ENCODE measurements at places on chromosomes 3 and 15.

DNA sequence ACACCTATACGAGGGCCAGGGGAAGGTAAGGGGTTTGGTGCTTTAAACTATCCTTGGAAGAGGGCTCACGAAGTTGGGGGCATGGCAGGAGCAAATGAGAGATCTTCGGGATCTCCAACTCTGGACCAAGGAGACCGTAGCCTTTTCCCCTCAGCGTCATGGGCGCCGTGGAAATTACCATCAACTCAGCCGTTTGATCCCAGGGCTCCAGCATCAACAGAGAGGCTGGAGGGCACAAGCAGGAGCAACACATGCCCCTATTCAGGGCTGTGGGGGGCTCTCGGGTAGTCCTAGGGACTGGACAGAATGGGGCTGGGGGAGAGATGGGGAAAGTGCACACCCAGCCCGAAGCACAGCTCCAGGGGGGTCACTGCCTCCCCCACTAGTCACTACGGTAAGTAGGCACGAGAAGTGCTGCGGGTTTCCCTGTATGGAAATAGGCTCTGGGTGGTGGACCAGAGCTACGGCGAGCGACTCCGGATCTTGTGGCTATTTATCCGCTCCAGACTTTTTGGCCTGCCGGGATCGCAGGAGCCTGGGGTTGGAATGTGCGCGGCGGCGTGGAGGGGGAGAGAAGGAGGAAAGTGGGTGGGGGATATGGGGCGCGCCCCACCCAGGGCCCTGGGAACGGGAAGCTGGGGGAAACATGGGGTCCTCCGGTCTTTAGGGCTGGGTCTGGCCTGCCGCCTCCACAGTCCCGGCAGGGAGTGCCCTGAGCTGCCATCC is 539 bp upstream of the LAMB2 start:
- H3K4me1 ChIP-seq: peaks cover 15% of the 10 kb centered on the region
- peak overlapping the region; percentile 98 for H3K27ac ChIP-seq
- DNase-seq: peak; percentile 91

DNA sequence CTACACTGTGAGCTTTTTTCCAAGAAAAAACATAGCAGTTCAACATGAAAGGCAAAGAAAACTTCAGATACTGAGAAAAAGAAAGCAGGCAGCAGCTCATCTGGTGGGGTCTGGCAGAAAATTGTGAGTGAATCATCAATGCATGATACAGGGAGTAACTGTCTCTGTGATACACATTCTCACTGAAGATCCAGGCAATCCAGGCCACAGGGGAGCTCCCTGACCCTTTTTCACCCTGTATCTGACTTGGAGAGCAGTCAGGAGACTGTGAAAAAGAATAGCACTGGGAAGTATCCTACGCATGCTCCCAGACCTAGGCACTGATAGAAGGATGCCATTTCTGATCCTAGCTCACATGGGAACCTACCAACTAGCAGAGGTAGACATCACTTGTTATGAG is 269.8 kb downstream of the MBNL1 start:
- H3K4me1 ChIP-seq: no peaks in the 10 kb centered on the region
- no peaks in the 10 kb centered on the region for H3K27me3 ChIP-seq
- no peak for DNase-seq
- H3K27ac ChIP-seq: no peak overlapping the region
- H3K36me3 ChIP-seq: no peaks in the 10 kb centered on the region

GRCh38 chr3:15283702-15284101 is 48.7 kb downstream of the SH3BP5 start:
- no peaks in the 10 kb centered on the region for H3K36me3 ChIP-seq
- DNase-seq: no peak
- H3K27me3 ChIP-seq: no peaks in the 10 kb centered on the region
- no peak overlapping the region for H3K27ac ChIP-seq
- H3K4me1 ChIP-seq: peaks cover 9% of the 10 kb centered on the region

GRCh38 chr3:47909607-47910006 is 106.6 kb downstream of the MAP4 start:
- no peak overlapping the region for H3K27ac ChIP-seq
- H3K4me1 ChIP-seq: no peaks in the 10 kb centered on the region
- H3K36me3 ChIP-seq: peaks cover 13% of the 10 kb centered on the region
- no peaks in the 10 kb centered on the region for H3K27me3 ChIP-seq

DNA sequence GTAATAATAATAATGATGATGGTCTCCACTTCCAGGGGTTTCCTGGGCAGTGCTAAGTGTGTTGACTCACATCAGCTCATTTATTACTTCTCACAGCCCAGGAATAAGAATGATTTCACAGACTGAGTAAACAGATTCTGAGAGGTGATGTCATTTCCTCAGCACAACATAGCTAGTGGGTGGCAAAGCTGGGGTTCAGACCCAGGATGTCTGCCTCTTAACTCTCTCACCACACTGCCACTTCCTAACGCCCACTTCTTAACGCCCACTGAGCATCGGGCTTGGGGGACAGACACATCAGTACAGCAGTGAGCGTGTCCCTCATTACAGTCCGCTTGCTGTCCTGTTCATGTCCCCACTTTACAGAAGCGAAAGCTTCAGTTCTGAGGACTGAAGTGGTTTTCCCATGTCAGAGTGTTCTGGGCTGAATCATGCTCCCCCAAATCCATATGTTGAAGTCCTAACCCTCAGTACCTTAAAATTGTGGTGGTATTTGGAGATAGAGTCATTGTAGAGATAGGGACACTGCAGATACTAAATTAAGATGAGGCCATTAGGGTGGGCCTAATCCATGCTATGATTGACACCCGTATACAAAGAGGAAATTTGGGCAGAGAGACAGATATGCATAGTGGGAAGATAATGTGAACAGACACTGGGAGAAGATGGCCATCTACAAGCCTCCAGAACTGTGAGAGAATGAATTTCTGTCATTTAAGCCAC is 68.0 kb downstream of the ATP2B2 start:
- no peak for DNase-seq
- H3K4me1 ChIP-seq: peaks cover 22% of the 10 kb centered on the region
- H3K36me3 ChIP-seq: no peaks in the 10 kb centered on the region
- no peaks in the 10 kb centered on the region for H3K27me3 ChIP-seq
- H3K27ac ChIP-seq: peak overlapping the region; percentile 63

- no peak for DNase-seq
- H3K36me3 ChIP-seq: no peaks in the 10 kb centered on the region
- H3K27ac ChIP-seq: no peak overlapping the region
Observed at GRCh38 chr3:127796831-127797150, 25.5 kb downstream of the MGLL start.

- no peaks in the 10 kb centered on the region for H3K36me3 ChIP-seq
- peaks cover 5% of the 10 kb centered on the region for H3K4me1 ChIP-seq
- peak; percentile 86 for DNase-seq
- H3K27me3 ChIP-seq: peaks cover 43% of the 10 kb centered on the region
- no peak overlapping the region for H3K27ac ChIP-seq
Observed at GRCh38 chr3:133040696-133041523, 2.7 kb downstream of the TMEM108 start.

- H3K27me3 ChIP-seq: peaks cover 40% of the 10 kb centered on the region
- no peaks in the 10 kb centered on the region for H3K36me3 ChIP-seq
- H3K4me3 ChIP-seq: no peak overlapping the region
- H3K27ac ChIP-seq: no peak overlapping the region
- peaks cover 33% of the 10 kb centered on the region for H3K4me1 ChIP-seq
- no peak for DNase-seq
Observed at GRCh38 chr3:56919137-56919796, 117.5 kb upstream of the ARHGEF3 start.

- no peak for DNase-seq
- H3K4me1 ChIP-seq: peaks cover 6% of the 10 kb centered on the region
- H3K27ac ChIP-seq: peak overlapping the region; percentile 81
- H3K27me3 ChIP-seq: no peaks in the 10 kb centered on the region
Observed at GRCh38 chr3:15427981-15428380, 583 bp downstream of the EAF1 start.

GRCh38 chr15:36960947-36961227 is 139.5 kb downstream of the MEIS2 start:
- no peak overlapping the region for H3K4me3 ChIP-seq
- no peaks in the 10 kb centered on the region for H3K27me3 ChIP-seq
- no peak for DNase-seq
- peaks cover 58% of the 10 kb centered on the region for H3K4me1 ChIP-seq

DNA sequence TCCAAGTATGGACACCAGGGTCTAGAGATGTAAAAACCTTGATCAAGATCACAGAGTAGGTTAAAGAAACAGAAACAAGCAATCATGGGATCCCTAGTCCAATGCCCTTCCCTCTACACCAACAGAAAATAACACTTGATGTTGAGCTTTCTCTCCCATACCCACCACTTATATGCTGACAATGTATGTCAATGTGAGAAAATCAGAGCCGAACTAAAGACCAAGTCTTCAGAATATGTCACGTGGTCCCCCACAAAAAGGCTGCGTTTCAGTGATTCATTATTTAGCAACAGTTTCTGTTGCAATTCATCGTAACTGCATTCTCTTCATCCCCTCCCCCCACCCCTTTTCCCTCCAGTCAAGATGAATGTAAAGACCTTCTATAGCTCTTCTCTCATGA is 278.9 kb upstream of the STT3B start:
- DNase-seq: peak; percentile 41
- H3K4me3 ChIP-seq: no peak overlapping the region
- no peak overlapping the region for H3K27ac ChIP-seq
- no peaks in the 10 kb centered on the region for H3K27me3 ChIP-seq
- H3K36me3 ChIP-seq: no peaks in the 10 kb centered on the region

- no peak overlapping the region for H3K4me3 ChIP-seq
- H3K4me1 ChIP-seq: no peaks in the 10 kb centered on the region
- no peaks in the 10 kb centered on the region for H3K36me3 ChIP-seq
Observed at GRCh38 chr3:4047366-4047765, 248.1 kb downstream of the LRRN1 start.

- H3K27me3 ChIP-seq: no peaks in the 10 kb centered on the region
- no peak overlapping the region for H3K27ac ChIP-seq
- no peak overlapping the region for H3K4me3 ChIP-seq
Observed at GRCh38 chr15:51840692-51841091, 11.2 kb downstream of the TMOD3 start.

GRCh38 chr3:25542492-25543039 is 114.5 kb downstream of the RARB start:
- H3K27ac ChIP-seq: peak overlapping the region; percentile 26
- H3K36me3 ChIP-seq: no peaks in the 10 kb centered on the region
- no peak for DNase-seq

- H3K36me3 ChIP-seq: no peaks in the 10 kb centered on the region
- H3K4me3 ChIP-seq: no peak overlapping the region
- no peak for DNase-seq
- H3K4me1 ChIP-seq: no peaks in the 10 kb centered on the region
- no peak overlapping the region for H3K27ac ChIP-seq
- H3K27me3 ChIP-seq: no peaks in the 10 kb centered on the region
Observed at GRCh38 chr3:42708611-42709151, 6.1 kb upstream of the HHATL start.

DNA sequence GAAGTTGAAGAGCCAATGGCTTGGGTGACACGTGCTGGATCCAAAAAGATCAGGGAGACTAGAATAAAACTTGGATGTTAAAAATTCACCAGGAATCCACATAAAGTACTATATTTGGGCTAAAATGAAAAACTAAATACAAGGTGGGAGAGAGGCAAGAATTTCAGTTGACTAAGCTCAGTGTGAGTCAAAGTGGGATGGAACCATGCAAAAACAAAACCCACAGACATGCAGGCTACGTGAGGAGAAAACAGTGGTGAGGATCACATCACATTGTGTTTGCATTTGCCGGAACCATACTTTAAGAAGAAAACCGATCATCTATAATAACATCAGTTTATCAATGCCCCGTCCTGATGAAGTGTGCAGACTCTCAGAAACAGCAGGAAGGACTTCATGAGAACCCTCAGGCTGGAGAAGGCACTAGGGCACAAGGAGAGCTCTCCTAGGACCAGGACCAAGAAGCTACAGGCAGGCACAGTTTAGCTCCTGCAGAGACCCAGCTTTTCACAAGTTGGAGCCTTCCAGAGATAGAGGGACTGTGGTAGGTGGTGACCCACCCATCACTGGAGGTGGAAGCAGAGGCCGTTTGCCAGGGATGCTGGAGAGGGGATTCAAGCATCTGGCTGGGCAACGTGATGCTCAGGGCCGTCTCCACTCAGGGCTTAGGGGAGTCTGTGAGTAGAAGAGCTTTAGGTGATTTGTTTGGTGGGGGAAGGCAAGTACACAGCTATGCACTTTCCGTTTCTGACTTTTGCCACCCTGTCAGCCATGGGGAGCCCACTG is 29.0 kb upstream of the NR2E3 start:
- peaks cover 28% of the 10 kb centered on the region for H3K4me1 ChIP-seq
- no peaks in the 10 kb centered on the region for H3K36me3 ChIP-seq
- H3K27ac ChIP-seq: no peak overlapping the region
- no peaks in the 10 kb centered on the region for H3K27me3 ChIP-seq

DNA sequence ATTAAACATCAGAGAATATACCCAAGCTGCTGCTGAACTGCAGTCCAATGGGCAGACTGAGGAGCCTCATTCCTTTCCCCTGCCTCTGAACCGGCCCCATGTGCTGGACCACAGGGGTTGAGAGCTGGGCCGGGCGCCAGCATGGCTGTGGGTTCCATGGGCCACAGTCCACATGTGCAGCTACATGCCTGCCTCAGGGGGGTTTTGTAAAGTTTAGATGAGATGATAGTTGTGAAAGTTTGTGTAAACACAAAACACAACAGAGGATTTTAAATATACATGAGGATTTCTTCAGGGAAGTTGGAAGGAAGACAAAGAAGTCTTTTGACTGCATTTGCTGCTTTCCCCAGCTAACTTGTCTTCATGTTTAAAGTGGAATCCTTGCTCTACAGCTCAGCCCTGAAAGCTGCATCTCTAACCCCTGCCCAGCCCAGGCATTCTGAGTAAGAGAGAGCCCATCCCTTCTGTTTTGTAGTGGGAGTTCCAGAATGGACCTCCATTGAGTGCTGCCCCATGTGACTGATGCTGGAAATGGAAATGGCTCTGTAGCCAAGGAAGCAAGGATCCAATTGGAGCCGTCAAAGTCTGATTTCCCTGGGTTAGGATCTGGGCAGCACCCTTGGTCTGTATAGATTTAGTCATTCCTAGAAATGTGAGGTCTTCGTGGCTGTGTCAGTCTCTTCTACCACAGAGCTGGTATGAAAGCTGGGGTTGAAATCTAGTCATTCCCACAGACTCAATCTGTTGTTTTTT is 17.5 kb downstream of the SLC12A8 start:
- no peak overlapping the region for H3K27ac ChIP-seq
- no peaks in the 10 kb centered on the region for H3K36me3 ChIP-seq
- no peaks in the 10 kb centered on the region for H3K27me3 ChIP-seq
- no peak overlapping the region for H3K4me3 ChIP-seq

GRCh38 chr3:19425825-19426224 is 277.5 kb downstream of the KCNH8 start:
- no peak for DNase-seq
- no peaks in the 10 kb centered on the region for H3K4me1 ChIP-seq
- H3K36me3 ChIP-seq: no peaks in the 10 kb centered on the region
- H3K27ac ChIP-seq: no peak overlapping the region
- H3K27me3 ChIP-seq: no peaks in the 10 kb centered on the region

Data from cardiac muscle cell (in vitro differentiated cells and primary cell).